Progenitor cell of endocrine pancreas (in vitro differentiated cells): ENCODE measurements at places on chromosomes 13 and 19. TPM values are rescaled to one million over a fixed set of nuclear protein-coding genes. Genes with fewer than 3 reads are reported as not detected.

DNA sequence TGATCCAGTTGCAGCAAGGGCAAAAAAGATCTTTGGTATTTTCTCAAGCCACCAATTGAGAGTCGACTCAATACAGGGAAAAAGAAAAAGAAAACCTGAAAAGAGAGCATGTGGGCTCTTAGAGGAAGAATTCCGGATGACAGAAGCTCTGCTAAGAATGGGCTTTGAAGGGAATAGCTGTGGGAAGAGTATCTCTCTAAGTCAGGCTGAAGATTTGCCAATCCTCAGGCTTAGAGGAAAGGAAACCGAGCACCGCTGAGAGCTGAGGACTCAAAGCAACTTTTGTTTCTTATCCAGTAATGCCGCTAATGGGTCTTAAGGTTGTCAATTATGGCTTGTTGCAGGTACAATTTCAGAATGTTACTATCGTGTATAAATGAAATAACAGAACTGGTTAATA is 166.4 kb downstream of the EFNB2 start:
- no peak for DNase-seq

DNA sequence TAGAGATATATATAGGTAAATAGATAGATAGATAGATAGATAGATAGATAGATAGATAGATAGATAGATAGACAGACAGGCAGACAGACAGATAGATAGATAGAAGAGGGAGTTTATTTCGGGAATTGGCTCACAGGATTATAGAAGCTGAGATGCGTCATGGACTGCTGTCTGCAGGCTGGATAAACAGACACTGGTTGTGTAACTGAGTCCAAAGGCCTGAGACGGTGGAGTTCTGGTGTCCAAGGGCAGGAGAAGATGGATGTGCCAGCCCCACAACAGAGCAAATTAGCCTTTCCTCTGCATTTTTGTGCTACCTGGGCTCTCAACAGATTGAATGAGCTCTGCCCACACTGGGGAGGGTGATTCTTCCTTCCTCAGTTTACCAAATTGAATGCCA is 2.7 kb downstream of the CYP4F3 start:
- no peak for DNase-seq

DNA sequence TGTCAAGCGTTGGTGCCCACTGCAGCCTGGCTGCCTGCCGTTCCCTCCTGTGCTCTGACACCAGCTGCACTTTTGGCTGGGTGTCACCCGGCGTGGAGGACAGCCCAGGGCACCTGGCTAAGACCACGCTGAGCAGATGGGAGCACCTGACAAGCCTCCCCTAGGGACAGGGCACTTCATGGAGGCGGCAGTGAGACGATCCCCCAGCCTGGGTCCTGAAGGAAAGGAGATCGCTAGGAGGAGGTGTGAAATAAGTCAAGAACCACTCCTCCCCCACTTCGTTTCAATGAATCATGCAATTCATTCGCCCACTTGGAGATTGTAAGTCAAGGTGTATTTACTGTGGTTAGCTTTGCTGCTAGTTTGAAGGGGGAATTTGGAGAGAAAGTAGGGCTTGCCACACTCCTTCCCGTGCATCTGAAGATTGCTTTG is 38.8 kb downstream of the VSTM2B start:
- DNase-seq: no peak

The F2RL3 gene
- not detected in 2 replicates for total RNA-seq
